ENCODE measurements at places on chromosomes 12 and 14. TPM values are rescaled to one million over a fixed set of nuclear protein-coding genes. Genes with fewer than 3 reads are reported as not detected.

DNA sequence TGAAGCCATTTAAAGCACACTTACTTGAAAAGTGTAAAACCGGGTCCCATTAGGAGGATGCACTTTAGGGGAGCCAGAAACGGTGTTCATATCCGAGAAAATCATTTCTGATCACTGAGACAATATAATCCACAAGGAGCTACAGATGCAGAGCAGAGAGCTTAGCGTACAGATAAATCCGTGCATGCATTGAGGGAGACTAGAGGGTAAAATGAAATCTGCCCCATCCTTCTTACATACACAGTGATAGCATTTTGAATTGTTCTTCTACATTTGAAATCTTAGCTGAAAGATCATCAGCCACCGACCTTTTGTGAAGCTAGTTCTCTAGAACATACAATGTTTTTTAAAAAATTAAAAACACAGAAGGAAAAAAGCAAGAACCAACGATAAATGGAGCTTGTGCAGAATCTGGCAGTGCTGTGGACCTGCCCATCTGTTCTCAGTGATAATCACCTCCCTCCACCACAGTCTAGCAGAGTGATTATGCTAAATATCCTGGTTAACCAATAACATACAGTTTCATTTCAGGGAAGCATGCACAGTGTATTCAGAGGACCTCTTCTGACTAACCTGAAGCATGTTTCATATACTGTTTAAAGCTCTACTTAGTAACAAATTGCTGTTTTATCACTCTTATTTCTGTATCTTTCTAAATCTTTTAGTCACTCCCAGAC is 161.1 kb downstream of the PPFIA2 start:
- no peak for DNase-seq
- H3K27ac ChIP-seq: no peak overlapping the region
- no peaks in the 10 kb centered on the region for H3K4me1 ChIP-seq
- no peaks in the 10 kb centered on the region for H3K27me3 ChIP-seq
- no peaks in the 10 kb centered on the region for H3K36me3 ChIP-seq

DNA sequence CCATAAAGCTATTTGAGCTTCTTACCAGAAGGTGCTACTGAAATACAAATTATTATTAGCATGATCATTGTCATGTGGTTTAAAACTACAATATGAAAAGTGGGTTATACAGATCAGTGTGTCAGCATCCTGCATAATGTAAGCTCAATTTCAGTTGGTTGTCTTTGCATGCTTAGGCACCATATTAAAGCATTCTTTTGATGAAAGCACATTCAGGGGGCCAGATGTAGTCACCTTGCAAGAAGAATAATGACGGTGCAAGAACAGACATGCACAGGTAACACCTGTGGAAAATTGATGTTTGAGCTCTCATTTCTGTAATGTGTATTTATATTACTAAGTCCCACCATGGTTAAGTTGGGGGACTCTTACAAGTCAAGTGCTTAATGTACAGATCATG is 123.9 kb downstream of the PAX9 start:
- H3K4me1 ChIP-seq: no peaks in the 10 kb centered on the region
- peaks cover 2% of the 10 kb centered on the region for H3K27me3 ChIP-seq
- no peak overlapping the region for H3K4me3 ChIP-seq
- H3K36me3 ChIP-seq: no peaks in the 10 kb centered on the region

DNA sequence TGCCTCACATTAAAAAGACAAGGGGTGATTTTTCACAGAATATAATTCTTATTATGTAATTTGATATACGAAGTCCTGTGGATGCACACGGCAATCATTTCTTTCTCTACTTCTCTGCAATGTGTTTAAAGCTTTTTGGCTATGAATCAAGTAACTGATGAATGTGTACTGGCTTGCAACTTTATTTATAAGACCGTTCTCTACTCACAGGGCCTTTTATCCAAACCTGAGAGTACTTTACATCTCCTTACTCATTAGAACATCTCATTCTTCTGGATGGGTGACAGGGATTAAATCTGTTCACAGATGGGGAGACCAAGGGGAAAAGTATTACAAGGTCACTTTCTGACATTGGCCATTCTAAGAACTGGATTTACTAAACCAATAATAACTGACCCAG is 215.8 kb upstream of the DIO2 start:
- no peak for DNase-seq
- no peak overlapping the region for H3K4me3 ChIP-seq
- no peaks in the 10 kb centered on the region for H3K36me3 ChIP-seq
- no peak overlapping the region for H3K27ac ChIP-seq

- no peaks in the 10 kb centered on the region for H3K27me3 ChIP-seq
- H3K27ac ChIP-seq: no peak overlapping the region
- no peaks in the 10 kb centered on the region for H3K4me1 ChIP-seq
- no peak for DNase-seq
- H3K4me3 ChIP-seq: no peak overlapping the region
Observed at GRCh38 chr14:56753396-56753795, 56.9 kb downstream of the OTX2 start.

DNA sequence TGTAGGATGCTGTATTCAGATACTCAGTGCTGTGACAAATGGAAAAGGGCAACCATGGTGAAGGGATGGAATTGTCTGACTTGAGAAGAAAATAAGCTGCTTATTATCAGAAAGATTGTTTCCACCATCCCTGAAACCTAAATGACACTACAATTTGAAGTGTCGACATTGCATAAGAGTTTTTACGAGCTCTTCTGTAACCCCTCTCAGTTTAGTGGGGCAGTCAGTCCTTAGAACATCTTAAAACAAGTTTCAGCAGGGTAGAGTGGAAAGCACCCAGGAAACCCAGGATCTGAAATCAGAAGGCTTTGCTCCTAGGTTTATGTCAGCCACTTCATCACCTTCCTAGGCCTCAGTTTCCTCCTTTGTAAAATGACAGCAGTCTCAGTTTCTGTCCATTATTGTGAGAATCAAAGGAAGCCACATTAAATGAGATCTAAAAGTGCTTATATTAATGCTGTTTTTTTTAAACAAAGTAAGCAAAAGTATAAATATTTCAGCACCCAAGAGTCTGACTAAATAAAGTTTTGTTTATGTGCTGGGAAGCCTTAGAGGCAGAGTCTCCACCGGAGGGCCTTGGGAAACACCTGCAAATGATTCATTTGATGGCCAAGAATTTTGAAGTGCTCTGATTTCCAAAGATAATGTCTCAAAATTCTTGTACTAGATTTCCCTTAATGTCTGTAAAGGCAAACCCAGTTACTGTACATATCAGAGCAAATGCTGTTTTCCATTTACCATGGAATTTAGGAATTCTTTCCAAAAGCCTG is 1.8 kb downstream of the IFT43 start:
- H3K4me3 ChIP-seq: no peak overlapping the region
- H3K27me3 ChIP-seq: no peaks in the 10 kb centered on the region
- peak; percentile 69 for DNase-seq

DNA sequence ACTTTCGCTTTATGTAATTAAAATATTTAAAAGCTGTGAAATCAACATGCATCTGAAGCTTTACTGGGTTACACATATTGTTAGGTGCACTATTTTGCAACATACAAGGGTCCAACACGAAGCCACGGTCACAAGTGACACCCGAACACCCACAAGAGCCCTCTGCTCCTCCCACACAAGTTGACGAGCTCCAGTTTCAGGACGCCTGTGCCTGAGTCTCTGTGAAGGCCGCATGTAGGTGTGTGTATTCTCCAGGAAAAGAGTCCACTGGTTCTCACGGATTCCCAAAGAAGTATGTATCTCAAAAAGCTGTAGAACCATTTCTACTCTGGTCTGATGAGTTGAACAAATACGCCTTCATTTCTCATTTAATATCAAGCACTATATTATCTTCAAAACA is 12.0 kb downstream of the SLC15A4 start:
- no peak overlapping the region for H3K4me3 ChIP-seq
- no peaks in the 10 kb centered on the region for H3K4me1 ChIP-seq
- DNase-seq: no peak
- peaks cover 21% of the 10 kb centered on the region for H3K36me3 ChIP-seq
- no peaks in the 10 kb centered on the region for H3K27me3 ChIP-seq
- H3K27ac ChIP-seq: no peak overlapping the region

- H3K27ac ChIP-seq: no peak overlapping the region
- H3K4me1 ChIP-seq: no peaks in the 10 kb centered on the region
- no peaks in the 10 kb centered on the region for H3K36me3 ChIP-seq
- no peak overlapping the region for H3K4me3 ChIP-seq
- DNase-seq: no peak
Observed at GRCh38 chr14:63504648-63505047, 38.5 kb downstream of the PPP2R5E start.

- no peak for DNase-seq
- H3K27me3 ChIP-seq: no peaks in the 10 kb centered on the region
- no peak overlapping the region for H3K4me3 ChIP-seq
Observed at GRCh38 chr12:101819467-101819866, 11.3 kb downstream of the GNPTAB start.

GRCh38 chr14:76776428-76777251 is 15.4 kb downstream of the VASH1 start:
- no peak overlapping the region for H3K4me3 ChIP-seq
- H3K36me3 ChIP-seq: peaks cover 29% of the 10 kb centered on the region
- no peak for DNase-seq
- no peak overlapping the region for H3K27ac ChIP-seq
- H3K4me1 ChIP-seq: peaks cover 20% of the 10 kb centered on the region

DNA sequence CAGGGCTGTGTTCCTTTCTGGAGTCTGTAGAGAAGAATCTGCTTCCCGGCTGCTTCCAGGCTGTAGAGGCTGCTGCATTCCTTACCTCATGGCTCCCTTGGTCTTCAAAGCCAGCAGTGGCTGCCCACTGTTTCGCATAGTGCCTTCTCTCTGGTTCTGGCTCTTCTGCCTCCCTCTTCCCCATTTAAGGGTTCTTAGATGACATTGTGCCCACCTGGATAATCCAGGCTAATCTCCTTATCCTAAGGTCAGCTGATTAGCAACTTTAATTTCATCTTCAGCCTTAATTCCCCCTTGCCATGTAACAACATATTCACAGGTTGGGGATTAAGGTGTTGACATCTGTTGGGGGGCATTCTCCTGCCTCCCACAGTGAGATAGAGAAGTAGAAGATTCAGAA is 208.6 kb upstream of the TMTC1 start:
- H3K27me3 ChIP-seq: peaks cover 2% of the 10 kb centered on the region
- no peaks in the 10 kb centered on the region for H3K4me1 ChIP-seq
- no peak overlapping the region for H3K27ac ChIP-seq
- H3K4me3 ChIP-seq: no peak overlapping the region
- H3K36me3 ChIP-seq: no peaks in the 10 kb centered on the region
- DNase-seq: no peak

Gene GSKIP
- total RNA-seq: 15.9 TPM

Gene OTX2
- not detected for total RNA-seq

Gene TMEM233
- not detected for total RNA-seq

Gene KRT72
- total RNA-seq: not detected

Gene ASCL1
- total RNA-seq: not detected

Gene GXYLT1
- total RNA-seq: 23.4 TPM

Measured in endothelial cell of umbilical vein (primary cell).